Activated CD8-positive, alpha-beta memory T cell treated with anti-CD3 and anti-CD28 coated beads for 48 hours (primary cell): ENCODE measurements at places on chromosomes 11 and 22.

DNA sequence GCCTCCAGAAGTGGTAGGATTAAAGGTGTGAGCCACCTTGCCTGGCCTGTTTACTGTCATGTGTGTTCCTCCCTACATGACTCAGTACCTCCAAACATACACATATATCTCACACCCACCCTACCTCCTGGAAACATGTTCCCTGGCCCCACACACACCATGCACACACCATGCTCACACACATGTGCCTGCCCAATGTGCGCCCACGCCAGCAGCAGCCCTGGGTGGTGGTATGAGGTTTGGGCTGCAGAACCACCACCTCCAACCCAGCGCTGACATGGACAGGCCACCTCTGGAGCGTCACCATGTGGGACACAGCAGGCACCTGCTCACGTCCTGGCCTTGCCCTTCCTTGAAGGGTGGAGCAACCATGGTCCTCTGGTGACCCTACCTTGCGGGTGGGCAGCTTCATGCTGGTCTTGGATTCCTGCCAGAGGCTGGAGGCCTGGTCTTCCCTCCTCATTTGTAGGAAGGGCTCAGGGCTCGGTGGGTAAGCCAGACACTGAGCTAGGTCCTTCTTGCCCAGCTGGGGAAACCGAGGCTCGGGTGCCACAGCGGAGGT, 37.9 kb downstream of the KIAA1671 start:
- DNase-seq = no peak

DNA sequence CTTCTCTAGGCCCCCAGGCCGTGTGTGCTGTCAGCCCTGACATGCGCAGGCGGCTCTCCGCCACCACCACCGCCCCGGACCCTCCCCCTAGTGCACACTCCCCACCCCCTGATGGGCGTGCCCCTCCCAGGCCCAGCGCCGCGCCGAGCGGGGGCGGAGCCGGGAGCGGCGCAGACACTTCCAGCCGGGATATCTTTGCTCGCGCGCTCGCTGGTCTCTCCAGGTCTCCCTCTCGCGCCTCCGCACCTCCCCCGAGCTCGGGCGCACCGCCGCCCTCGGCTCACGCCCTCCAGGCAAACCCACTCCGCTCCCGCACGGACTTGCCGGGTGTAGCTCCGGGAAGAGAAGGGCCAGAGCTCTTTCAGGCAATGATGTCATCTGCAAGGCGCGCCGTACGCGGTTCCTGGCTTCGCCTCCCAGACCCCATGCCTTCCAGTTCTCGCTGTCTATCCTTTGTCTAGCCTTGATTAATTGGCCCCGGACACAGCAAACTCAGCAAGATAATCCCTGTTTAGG, at the start of gene SCN3B:
Gene SCN3B, minus strand, starts transcription at position 59 of the 516 bp plus-strand sequence. CDS start 823 bp downstream, outside the sequence.
- no peak for DNase-seq

- no peak for DNase-seq
Observed at GRCh38 chr22:33620085-33620484, 300.2 kb downstream of the LARGE1 start.

DNA sequence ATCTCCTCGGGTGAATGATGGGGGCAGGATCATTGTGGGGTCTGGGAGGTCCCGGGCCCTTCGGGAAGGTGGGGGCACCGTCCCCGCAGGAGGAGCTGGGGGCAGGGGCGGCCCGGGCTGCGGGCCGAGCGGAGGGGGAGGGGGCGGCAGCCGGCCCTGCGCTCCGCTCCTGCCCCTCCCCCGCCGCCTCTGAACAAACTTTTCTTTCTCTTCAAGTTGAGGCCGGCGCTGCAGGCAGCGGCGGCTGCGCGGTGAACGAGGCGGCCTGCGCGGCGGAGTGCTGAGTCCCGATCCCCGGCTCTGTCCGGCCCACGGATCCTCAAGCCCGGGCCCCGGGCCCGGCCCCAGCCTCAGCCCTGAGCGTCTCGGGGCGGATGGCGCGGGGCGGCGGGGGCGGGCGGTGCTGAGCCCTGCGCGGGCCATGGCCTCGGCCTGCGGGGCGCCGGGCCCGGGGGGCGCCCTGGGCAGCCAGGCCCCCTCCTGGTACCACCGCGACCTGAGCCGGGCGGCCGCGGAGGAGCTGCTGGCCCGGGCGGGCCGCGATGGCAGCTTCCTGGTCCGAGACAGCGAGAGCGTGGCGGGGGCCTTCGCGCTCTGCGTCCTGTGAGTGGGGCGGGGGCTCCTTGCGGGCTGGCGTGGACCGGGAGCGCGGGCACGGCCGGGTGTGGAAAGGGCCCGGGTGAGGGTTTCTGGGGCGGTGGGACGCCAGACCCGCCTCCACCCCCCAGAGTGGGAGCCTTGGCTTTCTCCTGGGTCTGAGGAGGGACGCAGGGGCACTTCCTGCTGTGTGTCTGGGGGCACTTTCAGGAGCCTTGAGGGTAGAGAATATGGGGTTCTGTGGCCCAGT, at the start of gene INPPL1:
Gene INPPL1, plus strand, starts transcription at position 204 of the 847 bp plus-strand sequence. Its CDS starts 218 bp downstream, at position 422.
- no peak for DNase-seq

- no peak for DNase-seq
Observed at GRCh38 chr11:1317993-1318392, 8.6 kb upstream of the TOLLIP start.

DNA sequence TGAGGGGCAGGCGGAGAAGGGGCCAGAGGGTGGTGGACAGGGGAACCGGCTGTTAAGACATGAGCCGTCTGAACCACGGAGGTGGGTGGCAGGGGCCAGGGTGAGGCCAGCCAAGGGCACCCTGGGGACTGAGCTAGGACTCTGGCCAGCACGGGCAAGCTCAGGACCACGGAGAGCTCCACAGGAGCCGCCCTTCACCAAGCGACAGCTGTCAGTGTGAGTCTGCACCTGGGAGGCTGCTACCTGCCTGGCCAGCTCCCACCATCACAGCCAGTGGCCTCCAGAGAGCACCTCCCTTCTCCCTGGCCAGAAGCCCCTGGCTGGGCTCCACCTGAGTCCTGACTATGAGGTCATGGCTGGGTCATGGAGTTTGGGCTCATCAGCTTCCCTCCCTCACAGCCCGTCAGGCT, 21.6 kb downstream of the MGAT3 start:
- DNase-seq = no peak

DNA sequence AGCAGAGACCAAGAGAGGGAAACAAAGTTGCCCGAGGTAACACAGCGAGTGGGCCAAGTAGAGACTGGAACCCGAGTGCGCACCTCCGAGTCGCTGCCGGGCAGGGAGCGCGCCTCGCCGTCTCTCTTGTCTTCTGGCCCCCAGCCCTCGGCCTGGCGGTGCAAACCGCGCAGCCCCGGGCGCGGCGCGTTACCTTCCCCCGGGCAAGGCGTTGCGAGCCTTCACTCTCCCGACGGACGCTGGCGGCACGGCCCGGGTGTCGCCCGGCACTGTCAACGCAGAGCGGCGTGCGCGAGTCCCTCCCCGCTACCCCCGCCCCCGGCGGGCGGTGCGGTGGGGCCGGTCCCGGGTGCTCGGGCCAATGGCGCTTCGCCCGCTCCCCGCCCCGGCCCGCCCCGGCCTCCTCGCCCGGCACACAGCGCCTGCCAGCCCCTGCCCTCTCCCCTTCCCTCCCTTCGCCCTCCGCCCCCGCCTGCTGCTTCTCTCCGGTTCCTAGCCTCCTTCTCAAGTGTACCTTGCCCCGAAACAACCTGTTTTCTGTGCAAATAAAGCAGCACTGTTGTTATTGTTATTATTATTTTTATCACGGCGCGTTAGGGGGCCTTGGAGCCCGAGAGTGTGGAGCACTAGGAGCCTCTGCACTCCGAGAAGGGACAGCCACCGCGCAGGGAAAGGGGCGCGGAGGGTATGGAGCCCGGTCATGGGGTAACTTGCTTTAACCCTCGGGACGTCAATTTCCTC, at the start of gene SYTL2:
Gene SYTL2, minus strand, starts transcription at position 271 of the 741 bp plus-strand sequence. CDS start 53,416 bp downstream, outside the sequence.
- peak; percentile 67 for DNase-seq

DNA sequence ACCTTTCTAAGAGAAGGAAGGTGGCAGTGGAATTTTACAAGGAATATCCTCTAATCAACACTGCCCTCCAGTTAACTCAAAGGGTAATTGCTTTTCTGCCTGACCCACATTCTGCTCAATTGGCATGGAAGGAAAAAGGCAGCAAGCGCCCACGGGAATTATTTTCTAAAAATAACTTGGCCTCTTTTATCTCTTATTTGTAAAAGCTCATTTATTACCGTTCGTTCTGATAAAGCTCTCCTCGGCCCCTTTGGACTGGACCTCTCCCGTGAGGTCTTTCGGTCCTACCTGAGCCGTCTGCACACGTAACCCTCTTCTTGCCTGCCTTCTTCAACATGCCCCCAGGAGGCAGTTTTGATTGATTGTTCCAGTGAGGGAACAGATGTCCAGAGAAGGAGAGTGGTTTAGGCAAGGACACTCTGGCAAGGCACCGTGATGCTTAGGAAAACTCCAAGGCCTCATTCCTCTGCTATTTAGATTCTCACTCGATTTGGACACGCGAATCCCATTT, 53.2 kb upstream of the CRTAM start:
- DNase-seq = no peak

GRCh38 chr22:17770180-17771077, 3.8 kb downstream of the BID start:
- DNase-seq = no peak

GRCh38 chr11:110059706-110060463, 33.3 kb upstream of the ZC3H12C start:
- DNase-seq = no peak

DNA sequence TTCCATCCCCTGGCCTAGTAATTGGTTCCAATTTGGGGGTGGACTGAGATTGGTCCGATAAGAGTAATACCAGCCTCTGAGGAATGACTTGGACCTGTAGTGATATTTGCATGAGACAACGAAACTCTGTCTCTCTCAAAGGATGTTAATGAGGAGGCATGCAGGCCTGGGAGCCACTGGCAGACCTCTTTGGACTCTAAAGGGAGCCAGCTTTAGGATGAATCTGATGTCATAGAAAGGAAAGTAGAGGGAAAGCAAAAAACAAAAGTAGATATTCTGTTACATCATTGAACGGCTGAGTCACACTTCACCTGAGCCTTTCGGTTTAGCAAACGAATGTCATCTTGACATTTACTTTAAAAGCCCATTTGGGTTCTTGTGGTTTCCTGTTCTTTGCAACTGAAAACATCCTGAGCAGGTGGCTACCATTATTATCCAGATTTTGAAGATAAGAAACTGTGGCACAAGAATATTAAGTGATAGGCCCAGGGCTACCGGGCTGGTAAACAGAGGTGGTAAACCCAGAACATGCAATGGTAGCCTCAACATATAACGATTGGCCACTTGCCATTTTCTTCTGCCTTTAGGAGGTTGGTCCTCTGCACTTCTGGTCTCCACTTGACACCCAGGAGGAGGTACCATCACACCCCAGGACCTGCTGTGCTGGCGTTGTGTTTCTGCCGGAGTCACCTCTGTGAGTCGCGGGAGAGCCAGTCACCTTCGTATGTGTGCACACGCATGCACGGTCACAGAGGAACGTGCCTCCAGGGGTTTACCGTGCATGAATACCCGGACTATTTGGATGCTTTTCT, 42.7 kb downstream of the RTL6 start:
- DNase-seq = no peak

GRCh38 chr11:121221496-121222200, 70.9 kb upstream of the SC5D start:
- DNase-seq = no peak

DNA sequence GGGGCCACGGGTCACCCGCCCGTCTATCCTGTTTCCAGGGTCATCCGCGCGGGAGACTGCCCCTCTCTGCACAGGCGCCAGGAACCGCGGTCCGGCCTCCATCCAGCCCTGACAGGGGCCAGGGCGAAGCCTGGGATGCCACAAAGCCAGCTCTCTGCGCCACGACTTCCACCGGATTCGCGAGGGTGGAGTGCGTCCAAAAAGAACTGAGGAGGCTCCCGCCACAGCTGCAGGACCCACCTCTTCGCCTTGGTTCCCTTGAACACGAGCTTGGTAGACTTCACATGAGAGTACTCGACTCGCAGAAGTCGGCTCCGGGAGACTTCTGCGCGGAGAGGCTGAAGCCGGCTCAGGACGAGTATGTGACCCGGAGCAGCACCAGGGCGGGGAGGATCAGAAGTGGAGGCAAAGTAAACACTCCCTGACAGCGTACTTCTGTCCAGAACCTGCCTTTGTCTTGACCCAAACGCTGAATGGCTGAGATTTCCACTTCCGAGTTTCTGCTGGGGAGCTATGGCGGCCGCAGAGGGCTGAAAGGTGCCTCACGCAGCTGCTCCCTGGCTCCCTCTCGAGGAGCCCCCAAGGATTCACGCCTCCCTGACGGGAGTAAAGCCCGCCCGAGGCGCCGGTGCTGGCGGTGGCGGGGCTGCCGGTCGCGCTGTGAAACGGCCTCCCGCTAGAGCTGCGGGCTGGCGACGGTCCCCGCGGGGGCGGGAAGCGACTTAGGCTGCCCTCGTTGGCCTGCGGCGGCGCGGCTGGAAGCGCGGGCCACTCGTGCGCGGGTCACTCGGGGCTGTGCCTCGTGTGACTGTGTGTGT, 4566.7 kb upstream of the OR11H1 start:
- DNase-seq = no peak

- no peak for DNase-seq
Observed at GRCh38 chr11:2077061-2077802, 62.0 kb downstream of the IGF2 start.

GRCh38 chr11:64856382-64857227, 12.2 kb upstream of the CDC42BPG start:
- DNase-seq = no peak

- no peak for DNase-seq
Observed at GRCh38 chr11:71465054-71465453, 12.1 kb downstream of the NADSYN1 start.

- DNase-seq = no peak
Observed at GRCh38 chr11:125263268-125263790, 98.8 kb downstream of the PKNOX2 start.

DNA sequence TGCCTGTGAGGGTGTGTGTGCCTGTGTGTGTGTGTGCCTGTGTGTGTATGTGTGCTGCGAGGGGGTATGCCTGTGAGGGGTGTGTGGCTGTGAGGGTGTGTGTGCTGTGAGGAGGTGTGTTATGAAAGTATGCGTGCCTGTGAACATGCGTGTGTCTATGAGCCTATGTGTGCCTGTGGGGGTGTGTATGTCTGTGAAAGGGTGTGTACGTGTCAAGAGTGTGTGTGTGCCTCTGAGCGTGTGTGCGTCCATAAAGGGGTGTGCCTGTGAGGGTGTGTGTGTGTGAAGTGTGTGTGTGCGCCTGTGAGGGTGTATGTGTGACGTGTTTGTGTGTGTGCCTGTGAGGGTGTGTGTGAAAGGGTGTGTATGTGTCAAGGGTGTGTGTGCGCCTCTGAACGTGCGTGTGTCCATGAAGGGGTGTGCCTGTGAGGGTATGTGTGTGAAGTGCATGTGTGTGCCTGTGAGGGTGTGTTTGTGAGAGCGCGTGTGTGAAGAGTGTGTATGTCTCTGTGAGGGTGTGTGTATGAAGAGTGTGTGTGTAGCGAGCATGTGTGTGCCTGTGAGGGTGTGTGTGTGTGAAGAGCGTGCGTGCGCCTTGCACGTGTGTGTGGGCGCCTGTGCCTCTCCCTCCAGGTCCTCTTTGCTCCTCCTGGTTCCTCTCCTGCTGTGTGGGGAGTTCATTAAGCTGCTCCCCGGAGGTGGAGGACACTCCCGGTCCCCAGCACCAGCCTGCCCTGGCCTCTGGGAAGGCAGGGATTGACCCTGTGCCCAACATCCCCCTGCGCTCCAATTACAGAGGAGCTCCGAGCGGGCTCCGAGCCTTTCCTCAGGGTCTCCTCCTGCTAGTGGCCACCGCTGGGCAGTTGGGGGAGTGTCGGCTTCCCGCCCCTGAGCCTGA, 53.3 kb downstream of the CACNA1I start:
- no peak for DNase-seq
